Thoracic aorta (tissue), 2 donors: ENCODE measurements at places on chromosomes 4 and X.

DNA sequence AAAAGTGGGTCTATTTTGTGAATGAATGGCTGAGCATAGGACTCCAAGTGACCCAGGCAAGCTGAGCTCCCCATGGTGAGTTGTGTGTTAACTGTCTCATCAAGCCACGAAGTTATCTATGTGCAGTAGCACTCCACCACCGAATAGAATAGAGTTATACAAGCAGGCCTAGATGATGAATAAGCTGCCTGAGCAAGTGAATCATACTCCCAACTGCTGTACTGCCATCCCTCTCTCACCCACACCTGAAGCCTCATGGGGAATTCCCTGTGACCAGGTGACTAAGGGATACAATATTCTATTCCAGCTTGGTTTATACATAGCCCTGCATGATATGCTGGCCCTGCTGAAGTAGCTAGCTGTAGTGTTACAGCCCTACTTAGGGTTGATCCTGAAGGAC lies 38.7 kb downstream of the KDM5C start:
- H3K27ac ChIP-seq, result no peak overlapping the region
- DNase-seq, result no peak
- H3K27me3 ChIP-seq, result no peaks in the 10 kb centered on the region
- no peak overlapping the region for H3K4me3 ChIP-seq
- no peaks in the 10 kb centered on the region for H3K4me1 ChIP-seq

DNA sequence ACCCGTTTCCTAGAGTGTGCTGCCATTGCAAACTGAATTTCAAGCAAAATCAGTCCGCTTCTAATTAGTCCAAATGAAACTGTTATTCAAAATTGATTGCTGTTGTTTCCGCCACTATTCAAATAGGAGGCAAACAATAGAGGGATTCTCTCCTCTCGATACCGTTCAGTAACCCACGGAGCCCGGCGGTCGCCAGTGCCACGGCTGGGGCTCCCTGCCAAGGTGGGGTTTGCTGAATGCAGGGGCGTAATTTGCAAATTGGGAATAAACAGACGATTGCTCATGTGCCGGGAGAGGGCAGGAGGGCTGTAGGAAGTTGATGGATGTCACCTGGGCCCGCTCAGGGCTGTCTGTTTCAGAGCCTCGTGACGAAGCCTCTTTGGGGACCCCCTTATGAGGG lies 8.8 kb downstream of the ADRA2C start:
- no peaks in the 10 kb centered on the region for H3K27me3 ChIP-seq
- H3K36me3 ChIP-seq, result no peaks in the 10 kb centered on the region
- no peak for DNase-seq
- H3K4me1 ChIP-seq, result peaks cover 34% of the 10 kb centered on the region

- H3K4me1 ChIP-seq, result no peaks in the 10 kb centered on the region
- H3K27ac ChIP-seq, result no peak overlapping the region
- no peaks in the 10 kb centered on the region for H3K36me3 ChIP-seq
These were observed 144.8 kb downstream of the BCOR start for GRCh38 chrX:39952989-39953388.

- no peaks in the 10 kb centered on the region for H3K36me3 ChIP-seq
- H3K27ac ChIP-seq, result no peak overlapping the region
- DNase-seq, result no peak
These were observed 127.7 kb downstream of the RBMX2 start for GRCh38 chrX:130529531-130529930.

- H3K36me3 ChIP-seq, result no peaks in the 10 kb centered on the region
- DNase-seq, result no peak
These were observed 1819.5 kb upstream of the TENM3 start for GRCh38 chr4:180423712-180424057.

GRCh38 chr4:6217716-6218381 lies 17.5 kb upstream of the JAKMIP1 start:
- no peaks in the 10 kb centered on the region for H3K4me1 ChIP-seq
- H3K36me3 ChIP-seq, result no peaks in the 10 kb centered on the region
- no peak for DNase-seq
- H3K27ac ChIP-seq, result no peak overlapping the region
- H3K27me3 ChIP-seq, result peaks cover 7% of the 10 kb centered on the region

- H3K27me3 ChIP-seq, result no peaks in the 10 kb centered on the region
- no peak overlapping the region for H3K4me3 ChIP-seq
- no peak for DNase-seq
- no peaks in the 10 kb centered on the region for H3K4me1 ChIP-seq
- H3K27ac ChIP-seq, result no peak overlapping the region
- no peaks in the 10 kb centered on the region for H3K36me3 ChIP-seq
These were observed 36.3 kb downstream of the ANXA10 start for GRCh38 chr4:168128601-168129000.

GRCh38 chr4:60847614-60848013 lies 352.5 kb upstream of the ADGRL3 start:
- no peaks in the 10 kb centered on the region for H3K4me1 ChIP-seq
- no peaks in the 10 kb centered on the region for H3K27me3 ChIP-seq
- no peak overlapping the region for H3K27ac ChIP-seq
- no peak overlapping the region for H3K4me3 ChIP-seq

- H3K4me1 ChIP-seq, result no peaks in the 10 kb centered on the region
- H3K36me3 ChIP-seq, result no peaks in the 10 kb centered on the region
- DNase-seq, result no peak
- no peak overlapping the region for H3K4me3 ChIP-seq
These were observed 80.9 kb downstream of the IL21 start for GRCh38 chr4:122539861-122540465.

DNA sequence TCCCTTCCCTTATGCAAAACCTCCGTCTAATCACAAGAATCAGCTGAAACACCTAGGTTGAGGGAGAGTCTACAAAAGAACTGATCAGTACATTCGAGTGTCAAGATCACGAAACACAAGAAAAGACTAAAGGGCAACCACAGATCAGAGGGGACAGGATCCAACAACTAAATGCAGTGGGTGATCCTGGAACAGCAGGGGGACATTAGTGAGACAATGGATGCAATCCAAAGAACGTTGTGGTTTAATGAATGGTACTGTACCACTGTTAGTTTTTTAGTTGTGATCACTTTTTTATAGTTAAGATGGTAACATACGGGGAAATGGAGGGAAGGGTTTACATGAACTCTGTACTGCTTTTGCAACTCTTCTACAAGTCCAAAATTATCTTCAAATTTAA lies 79.2 kb downstream of the RELL1 start:
- H3K27ac ChIP-seq, result no peak overlapping the region
- no peak for DNase-seq
- H3K36me3 ChIP-seq, result peaks cover 3% of the 10 kb centered on the region
- H3K4me3 ChIP-seq, result no peak overlapping the region

DNA sequence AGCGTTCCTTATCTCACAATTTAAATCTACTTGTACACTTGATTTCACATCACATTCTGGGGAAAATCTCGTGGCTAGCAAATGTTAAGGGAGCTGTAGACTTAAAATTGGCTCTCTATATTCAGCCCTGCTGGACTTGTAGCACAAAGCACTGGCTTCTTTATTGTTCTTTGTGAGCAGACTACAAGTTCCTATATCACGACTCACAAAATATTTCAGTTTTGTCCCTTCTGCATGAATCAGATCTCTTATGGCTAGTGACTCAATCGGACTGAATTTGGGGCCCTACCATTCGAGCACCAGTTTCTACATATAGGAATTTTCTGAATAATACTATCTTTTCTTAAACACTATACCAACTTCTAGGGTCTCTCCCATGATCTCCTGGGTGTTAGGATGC lies 390.1 kb downstream of the ADAM29 start:
- no peaks in the 10 kb centered on the region for H3K4me1 ChIP-seq
- no peak for DNase-seq
- no peaks in the 10 kb centered on the region for H3K36me3 ChIP-seq
- no peaks in the 10 kb centered on the region for H3K27me3 ChIP-seq

DNA sequence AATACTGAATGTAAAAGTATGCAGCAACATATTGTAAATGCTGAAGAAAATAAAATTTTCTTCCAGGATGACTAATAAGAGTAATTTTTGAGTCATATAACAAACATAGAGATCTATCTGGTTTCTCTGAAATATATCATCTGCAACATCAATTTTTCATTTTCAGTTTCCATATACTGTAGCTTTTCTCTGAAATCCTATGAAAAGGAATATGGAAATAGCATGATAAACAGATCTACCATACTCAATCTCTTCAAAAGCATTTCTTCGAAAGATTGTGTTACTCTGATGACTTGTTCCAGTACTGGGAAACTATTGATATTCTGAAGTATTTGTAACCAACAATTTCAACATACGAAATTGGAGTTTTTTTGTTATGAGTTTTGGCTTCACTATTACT lies 1156.7 kb downstream of the FAM133A start:
- no peak for DNase-seq
- H3K27ac ChIP-seq, result no peak overlapping the region
- no peaks in the 10 kb centered on the region for H3K27me3 ChIP-seq
- no peak overlapping the region for H3K4me3 ChIP-seq
- no peaks in the 10 kb centered on the region for H3K4me1 ChIP-seq
- H3K36me3 ChIP-seq, result no peaks in the 10 kb centered on the region

DNA sequence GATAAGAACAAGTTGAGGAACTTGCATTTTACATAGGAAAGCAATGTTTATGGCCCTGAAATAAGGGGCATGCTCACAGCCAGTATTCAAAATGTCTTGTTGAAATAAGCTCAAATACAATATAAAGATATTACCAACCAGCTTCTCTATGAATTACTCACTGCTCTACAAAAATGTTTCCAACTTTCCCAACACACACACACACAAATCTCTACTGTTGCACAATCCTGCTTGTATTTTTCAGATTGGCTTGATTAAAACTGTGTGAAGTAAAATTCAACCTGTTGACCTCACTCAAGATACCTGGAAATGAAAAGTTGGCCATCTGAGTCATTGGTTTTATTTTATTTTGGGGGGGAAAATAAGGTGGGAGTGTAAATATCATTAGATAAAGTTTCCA lies 128.6 kb downstream of the CHIC2 start:
- no peak overlapping the region for H3K4me3 ChIP-seq
- no peak overlapping the region for H3K27ac ChIP-seq
- no peaks in the 10 kb centered on the region for H3K36me3 ChIP-seq
- no peak for DNase-seq

DNA sequence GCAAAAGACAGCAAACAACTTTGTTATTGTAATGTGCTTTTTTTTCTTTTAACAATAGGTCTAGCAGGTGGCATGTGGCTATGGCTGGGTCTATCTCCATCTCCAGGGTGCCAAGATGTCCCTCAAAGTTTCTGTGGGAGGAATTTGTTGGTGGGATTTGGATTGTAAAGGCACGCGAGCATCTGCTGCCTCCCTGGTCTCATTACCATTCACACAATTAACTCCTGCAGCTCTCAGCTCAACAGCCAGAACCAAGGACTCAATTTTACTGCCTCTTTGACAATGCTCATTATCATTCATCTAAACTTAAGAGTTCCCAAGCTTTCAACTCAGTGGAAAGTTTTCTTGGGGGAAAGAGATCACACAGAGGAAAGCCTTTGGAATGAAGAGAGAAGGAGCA lies 10.9 kb upstream of the PCDH18 start:
- no peak for DNase-seq
- peaks cover 4% of the 10 kb centered on the region for H3K4me1 ChIP-seq
- no peaks in the 10 kb centered on the region for H3K27me3 ChIP-seq
- H3K27ac ChIP-seq, result no peak overlapping the region
- H3K36me3 ChIP-seq, result no peaks in the 10 kb centered on the region
